ENCODE measurements at places on chromosomes 3 and 15.

DNA sequence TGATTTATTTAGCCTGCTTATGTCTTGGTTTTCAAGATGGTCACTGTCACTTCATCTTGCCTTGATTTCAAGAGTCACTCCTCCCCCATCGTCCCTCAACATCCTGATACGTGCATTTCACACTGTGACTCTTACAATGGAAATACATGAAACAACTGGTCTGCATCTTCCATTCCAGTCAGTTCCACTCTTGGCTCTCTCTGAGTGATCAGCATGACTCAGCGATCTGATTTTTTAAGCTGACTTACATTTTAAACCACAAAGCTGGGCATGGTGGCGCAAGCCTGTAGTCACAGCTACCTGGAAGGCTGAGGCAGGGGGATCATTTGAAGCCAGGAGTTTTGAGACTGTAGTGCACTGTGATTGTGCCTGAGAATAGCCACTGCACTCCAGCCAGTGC is 271.2 kb upstream of the ROPN1 start:
- no peak for DNase-seq

GRCh38 chr3:38507120-38507519 is 11.0 kb downstream of the EXOG start:
- no peak for DNase-seq

GRCh38 chr15:83018436-83018835 is 7.0 kb upstream of the C15orf40 start:
- DNase-seq, result no peak

DNA sequence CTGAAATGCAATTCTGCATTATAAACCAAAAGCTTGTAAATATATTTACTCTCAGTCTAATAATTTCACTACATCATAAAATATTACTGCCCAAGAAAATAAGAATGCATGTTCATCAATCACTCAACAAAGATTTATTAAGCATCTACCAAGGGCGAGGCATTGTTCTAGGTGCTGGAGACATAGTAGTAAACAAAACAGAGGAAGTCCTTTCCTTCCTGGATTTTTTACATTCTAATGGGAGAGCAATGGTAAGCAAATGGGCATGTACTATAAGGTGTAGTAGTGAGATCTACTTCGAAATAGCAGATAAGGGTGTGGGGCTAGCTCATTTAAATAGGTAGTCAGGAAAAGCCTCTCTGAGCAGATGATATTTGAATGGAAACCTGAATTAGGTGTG is 10.8 kb upstream of the ZFYVE19 start:
- no peak for DNase-seq

- no peak for DNase-seq
These were observed 82.2 kb upstream of the EPHA3 start for GRCh38 chr3:89025185-89025584.

DNA sequence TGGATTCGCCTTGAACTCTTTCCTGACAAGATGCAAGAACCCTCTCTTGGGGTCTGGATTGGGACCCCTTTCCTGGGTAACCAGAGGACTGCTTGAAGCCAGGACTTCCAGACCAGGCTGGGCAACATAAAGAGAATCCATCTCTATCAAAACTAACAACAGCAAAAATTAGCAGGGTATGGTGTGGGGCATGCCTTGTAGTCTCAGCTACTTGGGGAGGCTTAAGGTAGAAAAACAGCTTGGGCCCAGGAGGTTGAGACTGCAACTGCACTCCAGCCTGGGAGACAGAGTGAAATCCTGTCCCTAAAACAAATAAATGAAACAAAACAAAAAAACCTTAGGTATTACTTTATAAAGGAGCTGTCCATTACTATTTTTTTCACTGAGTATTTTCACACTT is 93.1 kb upstream of the PLXND1 start:
- no peak for DNase-seq

DNA sequence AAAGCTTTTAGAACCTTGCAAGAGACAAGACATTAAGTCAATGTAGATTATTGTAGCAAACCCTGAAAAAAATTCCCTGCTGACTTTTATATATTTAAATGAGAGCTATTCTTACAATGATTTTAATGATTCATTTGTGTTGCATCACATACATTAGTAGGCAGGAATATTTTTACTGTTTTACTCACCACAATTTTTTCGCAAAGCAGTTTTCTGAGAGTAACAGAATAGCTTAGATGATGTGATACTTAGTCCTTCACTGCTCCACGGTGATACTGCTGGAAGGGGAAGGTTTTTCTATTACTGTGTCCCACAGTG is 43.9 kb upstream of the CLRN1 start:
- DNase-seq, result no peak

- DNase-seq, result no peak
These were observed 83.8 kb downstream of the ADAM10 start for GRCh38 chr15:58665672-58666071.

DNA sequence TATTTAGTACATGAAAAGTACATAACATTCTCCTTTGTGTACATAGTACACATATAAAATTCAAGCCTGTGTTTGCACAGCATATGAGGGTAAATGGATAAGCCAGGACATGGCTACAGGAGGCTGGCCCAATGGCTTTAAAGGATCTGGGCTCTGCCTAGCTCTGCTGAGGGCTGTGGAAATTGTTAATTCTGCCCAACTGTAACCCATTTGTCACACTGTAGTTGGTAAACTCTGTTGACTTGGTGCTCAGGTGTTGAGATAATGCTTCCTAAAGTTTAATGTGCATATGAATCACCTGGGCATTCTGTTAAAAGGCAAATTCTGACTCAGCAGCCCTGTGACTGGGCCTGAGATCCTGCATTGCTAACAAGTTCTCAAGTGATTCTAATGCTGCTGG is 196.5 kb upstream of the ZPLD1 start:
- no peak for DNase-seq

DNA sequence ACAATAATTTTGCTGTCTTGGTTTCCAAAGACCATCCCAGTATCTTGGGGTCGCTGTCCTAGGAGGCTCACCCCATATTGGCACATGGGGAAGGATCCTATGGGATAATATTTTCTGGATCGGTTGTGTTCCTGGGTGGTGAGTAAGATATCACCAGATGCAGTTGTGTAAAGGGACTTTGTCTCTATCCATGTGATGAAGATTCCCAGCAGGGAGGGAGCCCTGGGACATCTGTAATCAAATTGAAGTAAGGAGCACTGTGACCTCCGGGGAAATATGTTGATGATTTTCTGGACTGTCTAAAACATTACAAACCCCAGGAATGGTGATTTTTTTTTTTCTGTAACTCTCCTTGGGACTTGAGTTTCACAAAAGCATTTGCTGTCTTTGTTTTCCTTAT is 36.2 kb upstream of the LRTM1 start:
- DNase-seq, result no peak

DNA sequence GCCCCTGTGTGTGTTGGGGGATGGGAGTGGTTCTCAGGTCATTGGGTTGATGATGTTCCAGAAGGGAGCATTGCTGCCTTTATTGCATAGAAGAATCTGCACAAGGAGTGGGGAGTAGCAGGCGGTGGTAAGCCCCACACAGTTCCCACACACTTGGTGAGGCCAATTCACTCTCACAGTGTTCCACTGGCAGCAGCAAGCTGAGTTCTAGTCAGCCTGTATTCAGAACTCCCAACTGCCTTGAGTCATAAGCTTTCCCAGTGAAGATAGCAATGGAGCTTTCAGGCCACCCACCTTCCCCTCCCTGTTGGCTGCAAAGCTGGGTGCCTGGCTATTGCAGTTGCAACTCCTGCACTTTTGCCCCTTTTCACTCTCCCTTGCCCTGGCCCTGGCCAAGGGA is 181.1 kb upstream of the RBMS3 start:
- DNase-seq, result no peak

- no peak for DNase-seq
These were observed 177.8 kb downstream of the ATG7 start for GRCh38 chr3:11450015-11450414.

- DNase-seq, result no peak
These were observed 72.9 kb upstream of the NDN start for GRCh38 chr15:23760024-23760423.

DNA sequence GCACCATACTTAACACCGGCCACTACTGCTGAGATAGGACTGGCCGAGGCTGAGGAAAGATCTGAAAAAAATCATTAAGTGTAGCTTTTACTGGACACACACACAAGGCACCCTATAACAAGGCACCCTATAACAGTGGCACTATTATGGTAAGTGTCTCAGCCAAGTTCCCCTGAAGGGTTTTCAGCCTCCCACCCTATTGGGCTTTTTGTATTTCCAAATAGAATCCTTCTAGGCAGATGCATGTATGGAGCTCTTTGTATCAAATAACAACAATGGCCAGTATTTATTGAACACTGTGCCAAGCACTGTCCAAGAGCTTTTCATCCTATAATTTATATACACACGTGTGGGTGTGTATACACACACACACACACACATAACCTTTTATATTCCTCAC is 6.7 kb upstream of the DNAJA4 start:
- no peak for DNase-seq

DNA sequence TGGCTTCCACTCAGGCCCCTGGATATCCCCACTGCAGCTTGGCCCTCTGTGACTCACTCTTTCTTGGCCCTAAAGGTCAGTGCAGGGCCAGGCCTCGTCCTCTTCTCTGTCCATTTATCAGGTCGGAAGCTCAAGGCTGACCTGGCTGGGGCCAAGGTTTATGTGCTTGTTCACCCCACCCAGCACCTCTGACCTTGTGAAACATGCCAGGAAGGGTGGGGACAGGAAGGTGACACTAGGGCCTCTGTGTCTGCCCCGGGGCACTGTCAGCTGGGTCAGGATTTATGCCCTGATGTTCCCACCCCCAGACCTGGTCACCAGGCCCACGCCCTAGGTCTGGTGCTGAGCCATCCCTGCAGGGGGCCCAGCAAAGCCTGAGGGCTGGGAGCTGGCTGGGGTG is 103.8 kb downstream of the FBLN2 start:
- no peak for DNase-seq

DNA sequence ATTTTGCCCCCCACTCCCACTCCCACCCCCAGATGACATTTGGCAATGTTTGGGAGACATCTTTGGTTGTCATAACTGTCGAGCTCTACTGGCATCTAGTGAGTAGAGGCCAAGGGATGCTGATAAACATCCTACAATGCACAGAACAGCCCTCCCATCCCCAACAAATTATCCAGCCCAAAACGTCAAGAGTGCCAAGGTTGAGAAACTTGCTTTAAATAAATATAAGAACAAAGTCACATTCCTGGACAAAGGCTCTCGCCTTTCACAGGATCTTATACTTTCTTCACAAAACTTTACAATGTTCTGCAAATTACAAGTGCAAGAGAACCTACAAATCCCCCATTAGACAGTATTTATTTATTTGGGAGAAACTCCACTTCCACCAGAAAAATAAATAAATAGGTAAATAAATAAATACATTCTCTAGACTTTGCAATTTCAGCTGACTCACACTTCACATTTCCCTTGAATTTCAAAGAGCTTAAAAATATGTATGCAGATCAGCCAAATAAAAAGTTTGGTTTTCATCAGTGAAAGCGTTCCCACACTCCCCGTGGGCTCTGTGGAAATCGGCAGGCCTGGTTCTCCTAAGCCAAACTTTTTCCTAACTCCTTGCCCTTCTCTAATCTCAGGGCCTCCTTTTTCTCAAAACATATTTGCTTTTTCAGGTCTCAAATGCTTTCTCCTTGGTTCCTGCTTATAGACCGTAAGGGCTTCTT is 12.7 kb upstream of the CPA3 start:
- DNase-seq, result no peak

DNA sequence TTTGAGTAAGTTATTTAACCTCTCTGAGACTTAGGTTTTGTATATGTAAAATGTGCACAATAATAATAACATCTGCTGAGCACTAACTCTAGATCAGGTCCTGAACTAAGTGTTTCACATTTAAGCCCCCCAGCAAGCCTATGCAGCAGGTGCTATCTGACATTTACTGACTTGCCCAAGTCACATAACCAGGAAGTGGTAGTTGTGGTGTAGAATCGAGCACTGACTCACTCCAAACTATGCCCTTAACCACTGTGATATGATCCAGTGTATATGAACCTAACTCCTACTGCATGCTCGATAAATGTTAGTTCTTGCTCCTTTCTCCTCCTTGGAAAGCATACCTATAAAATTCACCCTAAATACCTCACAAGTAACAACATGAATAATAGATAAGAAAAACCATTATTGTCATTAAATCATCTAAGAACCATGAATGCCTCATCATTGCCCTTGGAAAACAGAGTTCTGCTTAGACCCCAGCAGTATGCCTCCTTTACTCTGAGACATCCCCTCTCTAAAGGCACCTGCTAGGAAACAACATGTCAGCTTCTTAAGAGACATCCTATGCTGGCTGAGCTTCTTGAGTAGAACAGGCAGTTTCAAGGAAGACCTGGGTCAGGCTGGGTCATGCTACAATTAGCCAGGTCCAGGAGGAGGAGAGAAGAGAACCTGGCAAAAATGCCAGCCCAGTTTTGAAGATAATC is 3.0 kb upstream of the SHC4 start:
- no peak for DNase-seq

DNA sequence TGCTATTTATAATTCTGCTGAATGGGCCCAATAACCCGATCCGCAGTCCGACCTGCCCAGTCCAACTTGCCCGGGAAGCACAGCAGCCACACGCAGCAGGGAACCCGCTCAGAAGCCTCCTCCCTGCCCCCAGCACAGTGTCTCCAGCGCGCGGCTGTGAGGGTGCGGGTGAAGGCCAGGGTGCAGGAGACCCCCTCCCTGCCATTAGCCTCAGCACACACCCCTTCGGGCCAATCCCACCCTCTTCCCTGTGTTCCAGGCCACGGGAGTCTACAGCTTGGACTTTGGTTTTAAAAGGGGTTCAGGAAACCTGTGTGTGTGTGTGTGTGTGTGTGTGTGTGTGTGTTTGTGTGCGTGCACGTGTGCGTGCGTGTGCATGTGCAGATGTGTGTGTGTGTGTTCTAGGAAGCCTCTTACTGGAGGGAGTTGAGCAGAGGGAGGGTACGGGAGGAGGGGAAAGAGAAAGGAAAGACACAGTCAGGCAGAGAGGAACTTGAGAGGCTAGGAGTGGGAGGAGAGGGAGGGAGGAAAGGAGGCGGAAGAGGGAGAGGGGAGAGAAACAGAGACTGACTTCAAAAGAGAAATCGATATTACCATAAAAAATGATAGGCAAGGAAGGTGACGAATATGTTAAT is 34.2 kb downstream of the ATP2B2 start:
- DNase-seq, result no peak

GRCh38 chr15:34793071-34793470 is 2.3 kb downstream of the ACTC1 start:
- no peak for DNase-seq

- DNase-seq, result no peak
These were observed 114.2 kb upstream of the THRB start for GRCh38 chr3:24608701-24609390.
